ENCODE measurements at places on chromosomes 2 and 18. TPM values are rescaled to one million over a fixed set of nuclear protein-coding genes. Genes with fewer than 3 reads are reported as not detected.

Gene METTL5
- total RNA-seq = 47.0 TPM

Gene PUM2
- 120 TPM for total RNA-seq

DNA sequence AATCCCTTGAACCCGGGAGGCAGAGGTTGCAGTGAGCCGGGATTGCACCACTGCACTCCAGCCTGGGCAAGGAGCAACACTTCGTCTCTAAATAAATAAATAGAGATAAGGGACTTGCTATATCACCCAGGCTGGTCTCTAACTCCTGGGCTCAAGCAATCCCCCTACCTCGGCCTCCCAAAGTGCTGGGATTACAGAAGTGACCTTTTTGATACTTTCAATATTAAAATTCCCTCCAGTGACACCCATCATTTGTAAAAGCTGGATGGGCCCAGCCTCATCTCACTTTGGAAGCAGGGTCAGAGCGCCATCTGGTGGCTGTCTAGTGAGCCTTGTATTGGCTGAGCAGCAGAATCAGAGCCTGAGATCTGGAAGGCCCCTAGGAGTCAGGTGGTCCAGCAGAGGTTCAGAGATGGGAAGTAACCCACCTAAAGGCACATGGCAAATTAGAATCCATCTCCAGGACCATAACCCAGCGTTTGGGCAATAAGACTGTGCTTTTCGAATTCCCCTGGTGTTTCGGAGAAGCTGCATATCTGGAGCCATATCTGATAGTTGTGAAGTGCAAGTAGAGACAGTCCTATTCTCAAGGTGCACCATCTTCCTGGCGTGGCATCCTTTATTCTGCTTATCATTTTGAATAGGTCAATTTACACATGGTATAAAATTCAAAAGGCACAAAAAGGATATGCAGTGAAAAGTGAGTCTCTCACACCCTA, 18.3 kb upstream of the SLC35F6 start:
- H3K27ac ChIP-seq = no peak overlapping the region
- peaks cover 19% of the 10 kb centered on the region for H3K4me1 ChIP-seq
- no peaks in the 10 kb centered on the region for H3K27me3 ChIP-seq

GRCh38 chr2:43080571-43081021, 145.8 kb downstream of the ZFP36L2 start:
- no peaks in the 10 kb centered on the region for H3K36me3 ChIP-seq
- H3K27me3 ChIP-seq = no peaks in the 10 kb centered on the region
- no peak for DNase-seq
- peak overlapping the region; percentile 47 for H3K27ac ChIP-seq

- H3K4me3 ChIP-seq = no peak overlapping the region
- no peak for DNase-seq
Observed at GRCh38 chr2:143632751-143633374, 503.6 kb downstream of the ARHGAP15 start.

All from mesothelial cell of epicardium (in vitro differentiated cells).